Large intestine (tissue), 12 donors: ENCODE measurements at places on chromosomes 3 and 15.

DNA sequence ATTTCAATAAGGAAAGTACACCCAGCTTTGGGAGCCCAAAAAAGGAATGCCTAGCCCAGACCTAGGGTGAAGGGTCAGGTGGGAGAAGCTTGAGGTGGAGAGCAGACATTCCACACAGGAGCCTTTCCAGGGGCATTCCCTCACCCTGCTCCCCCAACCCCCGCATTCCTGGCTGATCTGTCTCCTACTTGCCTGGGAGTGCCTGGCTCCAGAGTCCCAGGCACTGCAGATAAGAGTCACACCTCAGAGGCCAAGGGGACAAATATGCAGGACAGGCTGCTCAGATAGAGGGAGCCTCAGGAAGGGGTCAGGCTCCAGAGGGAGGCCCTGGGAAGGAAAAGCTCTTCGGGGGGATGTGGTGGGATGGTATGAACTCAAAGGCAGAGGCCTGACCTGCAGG is 20.8 kb upstream of the HCN4 start:
- DNase-seq = peak; percentile 90

- no peak for DNase-seq
Measured at GRCh38 chr3:89964347-89964746, 856.9 kb downstream of the EPHA3 start.

DNA sequence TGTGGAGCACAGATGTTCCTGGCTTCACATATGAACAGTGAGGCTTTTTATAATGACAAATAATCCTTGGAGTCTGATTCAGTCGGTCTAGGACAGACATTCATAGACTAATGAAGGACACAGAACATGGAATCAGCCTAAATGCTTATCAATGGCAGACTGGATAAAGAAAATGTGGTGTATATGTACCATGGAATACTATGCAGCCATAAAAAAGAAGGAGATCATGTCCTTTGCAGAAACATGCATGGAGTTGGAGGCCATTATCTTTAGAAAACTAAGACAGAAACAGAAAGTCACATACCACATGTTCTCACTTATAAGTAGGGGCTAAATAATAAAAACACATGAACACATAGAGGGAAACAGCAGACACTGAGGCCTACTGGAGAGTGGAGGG is 19.9 kb upstream of the LPP start:
- no peak for DNase-seq

DNA sequence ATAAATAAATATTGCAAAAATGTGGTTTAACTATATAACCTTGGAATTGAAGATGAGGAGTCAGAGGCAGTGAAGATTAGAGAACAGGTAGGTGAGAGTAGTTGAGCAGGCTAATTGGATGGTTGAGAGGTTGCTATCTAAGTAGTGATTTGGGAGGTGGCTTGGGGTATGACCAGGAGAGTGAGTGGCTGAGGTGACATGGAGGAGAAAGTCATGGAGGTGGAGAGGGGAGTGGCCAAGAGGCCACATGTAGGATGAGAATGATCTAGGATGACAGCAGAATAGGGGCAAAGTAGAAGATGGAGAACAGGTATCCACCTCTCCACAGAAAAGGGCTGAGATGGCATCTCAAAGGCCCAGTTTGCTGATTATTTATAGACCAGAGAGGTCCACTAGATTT is 10.5 kb upstream of the RLBP1 start:
- no peak for DNase-seq

GRCh38 chr15:38721568-38721945 is 156.9 kb upstream of the RASGRP1 start:
- no peak for DNase-seq

- DNase-seq = no peak
Measured at GRCh38 chr15:97931314-97931713, 29.2 kb upstream of the ARRDC4 start.

DNA sequence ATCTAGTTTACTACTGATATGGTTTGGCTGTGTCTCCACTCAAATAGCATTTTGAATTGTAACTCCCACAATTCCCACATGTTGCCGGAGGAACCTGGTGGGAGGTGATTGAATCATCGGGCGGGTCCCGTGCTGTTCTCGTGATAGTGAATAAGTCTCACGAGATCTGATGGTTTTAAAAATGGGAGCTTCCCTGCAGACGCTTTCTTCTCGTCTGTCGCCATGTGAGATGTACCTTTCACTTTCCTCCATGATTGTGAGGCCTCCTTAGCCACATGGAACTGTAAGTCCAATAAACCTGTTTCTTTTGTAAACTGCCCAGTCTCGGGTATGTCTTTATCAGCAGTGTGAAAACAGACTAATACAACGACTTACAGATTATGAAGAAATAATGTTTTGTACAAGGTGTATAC is 35.6 kb upstream of the PYDC2 start:
- DNase-seq = no peak

DNA sequence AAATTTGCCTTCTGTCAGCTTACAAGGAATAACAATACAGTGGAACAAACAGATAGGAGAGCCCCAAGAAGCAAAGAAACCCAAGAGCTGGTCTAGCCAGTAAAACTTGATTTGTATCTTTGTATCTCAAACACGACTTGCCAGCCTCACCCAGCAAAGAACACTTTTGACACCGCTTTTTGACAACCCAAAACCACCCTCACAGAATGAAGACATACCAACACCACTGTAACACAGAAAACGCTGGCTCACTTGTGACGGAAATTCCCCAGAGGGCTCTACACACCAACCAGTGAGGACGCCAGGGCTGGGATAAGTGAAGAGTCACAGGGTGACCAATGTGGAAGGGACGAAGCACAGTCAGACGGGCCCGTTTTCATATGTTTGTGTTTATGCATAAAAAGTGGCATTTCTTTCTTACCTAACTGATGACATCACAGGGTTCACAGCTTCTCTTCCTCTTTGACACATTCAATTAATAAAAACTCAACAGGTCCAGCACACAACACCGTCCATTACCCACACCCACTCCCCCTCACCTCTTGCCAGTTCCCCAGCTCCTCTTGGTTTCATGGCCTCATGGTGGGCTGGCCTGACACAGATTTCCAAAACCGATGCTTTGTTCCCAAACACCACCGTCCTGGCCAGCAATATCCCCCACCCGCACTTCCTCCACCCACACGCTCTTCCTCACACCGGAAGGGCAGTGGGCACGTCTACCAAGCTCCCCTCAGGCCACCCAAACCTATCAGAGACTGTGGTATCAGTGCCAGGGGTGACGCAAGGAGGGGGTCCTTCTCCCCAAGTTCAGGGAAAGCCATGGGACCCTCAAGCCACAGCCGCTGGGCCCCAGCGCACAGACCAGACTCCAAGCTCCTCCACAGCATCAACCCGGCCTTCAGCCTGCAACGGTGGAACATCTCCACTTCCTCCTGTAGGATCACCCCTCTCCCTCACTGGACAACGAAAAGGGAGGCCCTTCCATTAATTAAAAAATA is 94.2 kb downstream of the ADAMTS17 start:
- no peak for DNase-seq

- DNase-seq = no peak
Measured at GRCh38 chr3:192923731-192924130, 6.1 kb upstream of the MB21D2 start.

DNA sequence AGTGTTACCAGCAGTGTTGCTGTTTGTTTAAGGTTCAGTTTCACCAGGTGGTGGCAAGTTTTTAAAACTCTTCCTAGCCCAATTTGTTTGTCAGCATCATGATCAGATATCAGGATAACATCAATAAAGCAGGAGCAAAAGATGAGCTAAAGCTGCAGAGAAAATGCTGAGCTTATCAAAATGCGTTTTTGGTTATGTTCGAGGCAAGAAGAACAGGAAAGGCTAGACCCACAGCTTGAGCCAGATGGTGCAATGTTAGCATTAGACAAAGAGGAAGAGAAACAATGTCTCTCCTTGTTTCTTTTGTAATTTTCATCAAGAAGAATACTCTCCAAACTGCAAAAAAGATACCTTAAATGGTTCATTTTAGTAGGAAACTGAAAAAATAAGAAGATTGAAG is 66.2 kb downstream of the THRB start:
- DNase-seq = no peak

DNA sequence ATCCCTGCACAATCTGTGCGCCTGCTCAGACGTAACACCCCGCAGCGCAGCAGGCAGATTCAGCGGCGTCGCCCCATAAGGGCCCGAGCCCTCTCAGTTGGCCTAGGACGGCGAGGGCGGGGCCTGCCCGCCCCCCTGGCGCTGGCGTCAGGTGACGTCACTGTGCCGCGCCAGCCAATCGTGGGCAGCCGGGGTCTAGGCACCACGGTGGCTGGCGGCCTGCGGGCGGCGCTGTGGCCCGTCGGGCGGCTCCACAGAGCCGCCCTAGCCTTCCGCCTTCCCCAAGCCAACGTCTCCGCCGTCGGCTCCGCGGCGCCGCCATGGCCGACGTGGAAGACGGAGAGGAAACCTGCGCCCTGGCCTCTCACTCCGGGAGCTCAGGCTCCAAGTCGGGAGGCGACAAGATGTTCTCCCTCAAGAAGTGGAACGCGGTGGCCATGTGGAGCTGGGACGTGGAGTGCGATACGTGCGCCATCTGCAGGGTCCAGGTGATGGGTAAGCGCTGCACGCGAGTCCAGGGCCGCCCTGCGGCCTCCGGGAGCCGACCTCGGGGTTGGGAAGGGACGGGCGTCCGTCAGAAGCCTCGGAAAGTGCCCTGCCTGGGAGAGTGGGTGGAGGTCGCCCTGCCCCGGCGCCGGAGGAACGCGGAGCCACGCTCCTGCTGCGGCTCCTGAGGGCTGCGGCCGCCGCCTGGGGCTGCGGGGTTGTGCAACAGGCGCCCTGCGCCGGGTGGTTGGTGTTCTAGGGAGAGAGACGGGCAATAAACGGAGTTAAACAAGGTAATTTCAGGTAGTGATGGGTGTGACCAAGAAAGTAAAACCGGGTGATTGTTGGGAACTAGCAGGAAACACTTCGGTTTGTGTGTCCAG is at the start of gene RNF7:
Gene RNF7, plus strand, starts transcription at position 277 of the 869 bp plus-strand sequence. Its CDS starts 44 bp downstream, at position 321.
- DNase-seq = peak; percentile 98

DNA sequence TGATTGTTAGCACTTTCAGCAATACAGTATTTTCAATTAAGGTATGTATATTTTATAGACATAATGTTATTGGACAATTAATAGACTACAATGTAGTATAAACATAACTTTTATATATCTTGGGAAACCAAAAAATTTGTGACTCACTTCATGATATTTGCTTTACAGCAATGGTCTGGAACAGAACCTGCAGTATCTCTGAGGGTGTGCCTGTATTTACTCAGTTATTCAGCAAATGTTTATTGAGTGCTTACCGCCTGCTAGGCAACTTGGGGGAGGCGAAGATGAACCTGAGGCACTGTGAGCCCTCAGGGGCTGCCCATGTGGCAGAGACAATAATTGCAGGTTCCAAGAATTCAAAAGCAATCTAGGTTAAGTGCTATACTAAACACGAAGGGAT is 144.8 kb downstream of the GABRB3 start:
- DNase-seq = no peak

- DNase-seq = no peak
Measured at GRCh38 chr15:70098461-70099166, 897 bp upstream of the TLE3 start.

DNA sequence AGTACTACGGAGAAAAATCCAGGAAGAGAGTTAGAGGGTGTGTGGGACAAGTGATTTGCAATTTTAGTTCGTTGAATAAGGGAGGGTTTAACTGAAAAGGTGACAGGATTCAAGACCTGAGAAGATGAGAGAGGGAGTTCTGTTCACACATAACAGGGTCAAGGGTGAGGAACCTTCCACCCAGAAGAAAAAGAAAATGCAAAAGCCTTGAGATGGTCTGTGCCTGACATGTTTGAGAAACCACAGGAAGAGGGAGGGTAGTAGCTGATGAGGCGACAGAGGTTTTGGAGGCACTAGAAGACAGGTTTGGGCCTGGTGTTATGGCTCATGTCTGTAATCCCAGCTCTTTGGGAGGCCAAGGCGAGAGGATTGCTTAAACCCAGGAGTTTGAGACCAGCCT is 591 bp upstream of the SLC25A20 start:
- DNase-seq = no peak

GRCh38 chr3:71309886-71310285 is 273.6 kb downstream of the FOXP1 start:
- no peak for DNase-seq

DNA sequence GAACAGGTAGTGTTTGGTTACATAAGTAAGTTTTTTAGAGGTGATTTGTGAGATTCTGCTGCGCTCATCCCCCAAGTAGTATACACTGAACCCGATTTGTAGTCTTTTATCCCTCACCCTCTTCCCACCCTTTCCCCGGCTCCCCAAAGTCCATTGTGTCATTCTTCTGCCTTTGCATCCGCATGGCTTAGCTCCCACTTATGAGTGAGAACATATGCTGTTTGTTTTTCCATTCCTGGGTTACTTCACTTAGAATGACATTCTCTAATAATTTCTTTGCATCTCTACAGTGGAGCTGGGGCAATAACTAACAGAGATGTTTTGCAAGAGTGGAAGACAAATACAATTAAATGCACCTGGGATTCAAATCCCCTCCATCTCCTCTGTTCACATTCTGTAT is 93.2 kb downstream of the TP63 start:
- no peak for DNase-seq

GRCh38 chr3:107674371-107674770 is 151.6 kb downstream of the BBX start:
- DNase-seq = no peak

DNA sequence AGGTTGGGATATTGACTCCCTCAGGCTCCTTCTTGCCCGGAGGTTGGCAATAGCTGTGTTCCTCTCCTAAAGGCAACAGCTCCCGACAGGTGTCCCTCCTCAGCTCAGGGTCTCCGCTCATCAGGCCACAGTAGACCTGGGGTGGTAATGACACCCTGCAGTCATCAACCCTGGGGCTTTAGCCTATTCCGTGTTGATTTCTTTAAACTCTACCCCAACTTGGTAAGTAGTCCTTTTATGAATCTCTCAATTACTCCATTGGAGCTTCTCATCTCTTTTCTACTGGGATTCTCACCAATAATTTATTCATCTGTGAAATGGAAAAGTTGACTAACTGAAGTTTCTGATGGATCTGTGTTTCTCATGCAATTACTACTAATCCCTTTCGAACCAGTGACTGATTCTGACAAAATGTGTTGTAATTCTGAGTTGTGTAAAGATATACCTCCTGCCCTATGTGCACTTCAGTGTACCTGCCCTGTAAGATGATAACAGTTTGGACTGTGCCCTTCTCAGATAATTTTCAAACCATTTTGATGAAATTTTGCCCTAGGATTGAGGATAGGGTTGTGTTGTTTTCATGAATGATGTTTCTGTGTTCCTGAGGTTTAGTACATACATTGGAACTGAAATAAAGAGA is 89.7 kb downstream of the RPL39L start:
- peak; percentile 64 for DNase-seq
